ENCODE measurements at places on chromosomes 16 and 17.

GRCh38 chr17:44767493-44767892 lies 8.7 kb downstream of the ADAM11 start:
- no peak for DNase-seq

DNA sequence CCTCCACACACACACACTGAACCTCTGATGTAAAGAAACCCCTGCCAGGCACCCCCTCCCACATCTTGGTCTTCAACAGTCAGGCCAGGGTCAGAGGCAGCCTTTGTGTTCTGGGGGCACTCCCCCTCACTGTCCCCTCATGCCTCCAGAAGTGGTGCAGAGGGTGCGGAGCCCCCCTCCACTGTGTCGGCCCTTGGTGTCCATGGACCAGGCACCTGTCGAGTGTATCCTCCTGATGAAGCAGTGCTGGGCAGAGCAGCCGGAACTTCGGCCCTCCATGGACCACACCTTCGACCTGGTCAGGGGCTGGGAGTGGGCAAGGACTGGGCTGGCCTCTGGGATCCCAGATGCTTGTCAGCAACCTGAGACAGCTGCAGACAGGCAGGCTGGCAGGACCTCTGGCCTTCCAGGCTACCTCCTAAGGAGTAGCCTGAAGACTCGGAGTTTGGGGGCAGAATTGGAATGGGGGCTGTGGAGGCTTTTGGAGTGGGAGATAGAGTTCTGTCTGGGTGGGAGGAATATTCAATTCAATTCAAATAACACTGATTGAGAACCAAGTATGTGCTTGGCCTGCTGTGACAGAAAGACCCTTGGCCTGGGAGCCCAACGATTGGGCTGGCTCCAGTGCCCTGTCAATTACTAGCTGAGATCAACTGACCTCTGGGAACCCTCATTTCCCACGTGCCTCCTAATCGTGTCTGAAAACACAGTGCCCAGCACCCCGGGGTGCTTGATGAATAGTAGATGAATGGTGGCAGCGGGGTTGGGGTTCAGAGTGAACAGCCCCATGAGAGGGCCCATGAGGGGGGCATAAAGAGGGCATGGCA lies 11.5 kb downstream of the GUCY2D start:
- DNase-seq, result no peak

- DNase-seq, result no peak
Measured at GRCh38 chr17:45077643-45078042, 16.5 kb downstream of the NMT1 start.

GRCh38 chr16:11078812-11079459 lies 134.6 kb downstream of the CLEC16A start:
- DNase-seq, result no peak

DNA sequence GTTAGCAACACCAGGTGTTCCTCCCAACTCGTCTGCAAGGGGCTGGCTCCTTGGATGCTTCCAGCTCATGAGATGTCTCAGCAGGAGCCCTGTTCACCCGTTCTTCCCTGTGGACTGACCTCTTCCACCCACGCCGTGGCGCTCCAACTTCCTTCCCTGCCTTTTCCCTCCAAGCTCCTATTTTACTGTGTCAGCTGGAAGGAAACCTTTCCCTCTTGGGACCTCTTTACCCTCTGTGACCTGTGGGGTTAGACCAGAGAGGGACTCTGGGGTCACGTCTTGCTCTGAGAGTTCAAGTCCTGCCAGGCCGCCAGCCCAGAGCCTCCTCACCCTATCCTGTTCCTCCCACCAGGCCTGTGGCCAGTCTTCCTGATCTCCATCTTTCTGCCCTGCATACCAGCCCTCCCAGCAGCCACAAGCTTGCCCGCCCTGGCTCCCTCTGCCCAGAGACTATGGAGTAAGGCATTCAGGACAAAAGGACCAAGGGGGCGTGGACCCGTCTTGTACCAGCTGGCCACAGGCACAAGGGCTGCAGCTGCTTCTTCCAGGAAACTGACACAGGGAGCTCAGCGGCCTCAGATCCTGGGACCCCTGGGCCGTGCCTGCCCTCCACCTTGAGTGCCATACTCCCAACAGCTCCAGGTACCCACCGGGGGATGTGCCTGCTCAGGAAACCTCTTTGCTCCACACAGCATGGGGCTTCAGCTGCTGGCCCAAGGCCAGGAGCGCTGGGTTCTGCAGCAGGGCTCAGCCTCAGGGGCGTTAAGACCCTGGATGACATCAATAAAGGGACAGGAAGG lies 3.0 kb downstream of the PAQR4 start:
- DNase-seq, result no peak

DNA sequence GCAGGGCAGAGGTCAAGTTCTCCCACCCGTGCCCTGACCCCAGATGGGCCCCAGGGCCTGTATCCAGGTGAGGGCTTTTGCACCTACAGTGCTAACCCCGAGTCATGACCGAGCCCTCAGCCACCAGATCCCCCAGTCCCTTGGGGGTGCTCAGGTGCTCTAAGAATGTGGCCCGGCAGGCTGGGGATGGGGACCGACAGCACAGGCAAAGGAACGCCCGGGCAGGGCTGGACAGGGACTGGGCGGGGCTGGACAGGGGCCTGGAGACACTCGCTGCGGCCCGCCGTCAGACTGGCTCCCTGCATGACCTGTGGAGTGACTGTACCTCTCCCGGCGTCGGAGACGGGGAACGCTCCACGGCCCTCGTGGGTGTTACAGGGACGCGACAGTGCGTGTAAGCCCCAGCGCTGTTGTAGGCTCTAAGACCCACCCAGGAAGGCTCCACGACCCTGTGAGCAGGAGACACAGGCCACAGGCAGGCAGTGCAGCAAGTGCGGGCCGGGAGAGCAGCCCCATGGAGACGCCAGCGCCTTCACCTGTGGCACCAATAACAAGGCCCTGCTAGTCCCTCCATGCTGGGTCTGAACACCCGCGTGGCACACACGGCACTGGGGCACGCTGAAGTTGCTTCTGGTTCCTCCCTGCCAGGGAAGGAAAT lies 38.8 kb downstream of the CBFA2T3 start:
- no peak for DNase-seq

All from NCI-H1048 (cell line).